CD8-positive, alpha-beta T cell (primary cell): ENCODE measurements at places on chromosomes 7 and 10. TPM values are rescaled to one million over a fixed set of nuclear protein-coding genes. Genes with fewer than 3 reads are reported as not detected.

OR2A42 gene
- total RNA-seq: not detected

DNA sequence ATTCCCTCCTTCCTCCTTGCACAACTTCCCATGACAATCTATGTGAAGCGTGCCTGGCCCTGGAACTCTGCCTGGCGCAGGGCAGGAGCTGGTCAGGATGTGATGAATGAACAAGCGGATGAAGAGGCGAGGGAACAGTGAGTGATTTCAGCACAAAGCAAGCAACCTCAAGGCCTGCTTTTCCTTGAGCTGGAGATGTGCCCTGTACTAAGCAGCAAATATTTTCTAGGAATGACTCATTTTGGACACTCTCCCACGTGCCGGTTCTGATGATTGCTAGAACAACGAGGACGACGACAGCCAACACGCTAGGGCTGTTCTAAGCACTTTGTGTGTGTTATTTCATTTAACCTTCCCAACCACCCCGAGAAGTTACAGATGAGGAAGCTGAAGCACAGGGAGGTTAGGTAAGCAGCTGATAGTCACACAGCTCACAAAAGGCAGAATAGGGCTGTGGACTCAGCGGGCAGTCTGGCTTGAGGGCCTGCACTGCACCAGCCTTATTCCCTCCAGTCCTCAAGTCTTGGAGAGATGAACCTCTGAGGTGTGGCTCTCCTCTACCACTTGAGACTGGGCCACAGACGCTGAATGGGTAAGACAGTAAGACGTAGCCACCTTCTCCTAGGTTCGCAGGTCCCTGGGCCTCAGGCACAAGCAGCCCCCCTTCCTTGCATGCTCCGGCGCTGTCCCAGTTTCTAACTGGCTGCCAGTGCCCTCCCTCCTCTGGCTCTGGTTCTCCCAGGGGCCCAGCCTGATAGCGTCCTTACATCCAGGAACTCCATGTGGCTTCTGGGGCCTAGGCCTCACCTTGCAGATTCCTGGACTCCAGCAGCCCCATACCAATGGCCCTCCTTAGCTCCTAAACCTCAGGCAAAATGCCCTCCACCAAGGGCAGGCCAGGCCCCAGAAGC lies 59.0 kb downstream of the YKT6 start:
- DNase-seq: no peak

TMEM270 gene
- not detected for total RNA-seq

KLLN gene
- total RNA-seq: 0.42 TPM

- no peak for DNase-seq
Measured at GRCh38 chr7:128869138-128869943, 6.7 kb downstream of the ATP6V1F start.

DNA sequence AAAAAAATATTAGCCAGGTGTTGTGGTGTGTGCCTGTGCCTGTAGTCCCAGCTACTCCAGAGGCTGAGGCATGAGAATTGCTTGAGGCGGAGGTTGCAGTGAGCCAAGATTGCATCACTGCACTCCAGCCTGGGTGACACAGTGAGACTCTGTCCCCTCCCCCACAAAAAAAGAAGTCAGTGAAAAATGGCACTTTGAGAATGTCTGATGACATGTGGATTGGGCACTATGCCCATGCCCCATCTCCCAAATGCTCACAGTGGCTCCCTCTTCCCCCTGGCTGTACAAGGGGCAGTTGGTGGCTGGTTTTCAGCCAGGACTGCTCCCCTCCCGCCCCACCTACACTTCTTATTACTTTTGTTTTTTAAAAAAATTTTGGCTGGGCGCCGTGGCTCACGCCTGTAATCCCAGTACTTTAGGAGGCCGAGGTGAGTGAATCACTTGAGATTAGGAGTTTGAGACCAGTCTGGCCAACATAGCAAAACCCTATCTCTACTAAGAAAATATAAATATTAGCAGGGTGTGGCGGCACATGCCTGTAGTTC lies 26.1 kb downstream of the IL15RA start:
- DNase-seq: no peak

EFCAB10 gene
- total RNA-seq: not detected

DNA sequence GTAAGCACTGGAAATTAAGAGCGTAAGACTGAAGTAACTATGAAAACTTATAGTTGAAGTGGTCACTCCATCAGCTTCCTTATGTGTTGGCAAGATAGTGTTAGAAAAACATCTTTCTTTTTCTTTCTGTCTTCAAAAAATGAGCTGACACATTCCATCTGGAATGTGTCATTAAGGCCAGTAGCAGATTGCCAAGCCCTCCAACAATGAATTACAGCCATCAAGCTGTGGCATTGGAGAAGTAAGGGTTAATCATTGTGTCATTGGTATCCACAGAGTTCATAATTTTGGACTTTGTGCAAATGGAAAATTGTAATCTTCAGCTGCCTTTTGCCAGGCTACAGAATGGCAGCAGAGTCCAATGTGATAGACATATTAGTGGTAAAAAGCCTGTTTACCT lies 926.3 kb downstream of the NRG3 start:
- no peak for DNase-seq

NODAL gene
- not detected for total RNA-seq

LEP gene
- not detected for total RNA-seq

- no peak for DNase-seq
Measured at GRCh38 chr7:70949862-70950261, 182.1 kb upstream of the GALNT17 start.

DNA sequence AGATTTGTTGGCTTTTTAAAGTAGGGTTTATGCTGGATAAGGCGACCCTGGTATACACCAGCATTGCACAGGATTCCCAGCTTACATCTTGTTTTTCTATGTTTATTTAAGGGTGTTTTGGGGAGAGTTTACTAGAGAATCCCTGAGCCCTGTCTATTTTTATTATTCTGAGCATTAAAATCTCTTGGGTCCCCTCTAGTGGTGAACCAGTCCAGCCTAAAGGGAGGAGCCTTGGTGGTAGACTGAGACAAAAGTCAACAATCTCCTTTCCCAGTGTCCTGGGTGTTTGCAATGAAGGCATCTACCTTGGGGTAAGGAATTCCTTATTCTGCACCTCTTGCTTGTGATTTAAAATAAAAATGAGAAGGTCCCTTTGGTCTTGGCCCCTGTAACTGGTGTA lies 38.2 kb downstream of the ANTXRL start:
- DNase-seq: no peak

DNA sequence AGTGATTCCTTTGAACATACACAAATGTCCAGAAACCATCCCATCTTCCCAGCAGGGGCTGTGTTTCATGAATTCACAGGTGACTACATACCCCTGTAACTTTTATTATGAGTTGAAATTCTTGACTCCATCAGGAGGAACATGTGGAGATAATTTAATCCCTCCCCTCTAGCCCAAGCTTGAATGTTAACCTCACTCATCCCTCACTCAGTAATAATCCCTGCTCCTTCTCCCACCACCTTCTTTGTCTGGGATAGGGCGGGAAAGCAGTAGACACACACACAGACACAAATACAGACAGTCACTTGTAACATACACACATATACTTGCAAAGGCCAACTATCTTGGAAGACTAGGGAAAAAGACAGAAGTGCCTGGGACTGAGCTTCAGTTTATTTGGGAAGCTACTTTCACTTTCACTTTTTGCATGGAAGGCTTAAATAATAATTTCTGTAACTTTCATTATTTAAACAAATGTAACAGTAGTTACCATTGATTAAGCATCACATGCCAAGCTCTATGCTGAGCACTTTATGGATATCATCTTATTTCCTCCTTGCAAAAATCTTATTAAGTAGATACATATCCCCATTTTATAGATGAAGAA lies 7.3 kb downstream of the AASS start:
- no peak for DNase-seq

DNA sequence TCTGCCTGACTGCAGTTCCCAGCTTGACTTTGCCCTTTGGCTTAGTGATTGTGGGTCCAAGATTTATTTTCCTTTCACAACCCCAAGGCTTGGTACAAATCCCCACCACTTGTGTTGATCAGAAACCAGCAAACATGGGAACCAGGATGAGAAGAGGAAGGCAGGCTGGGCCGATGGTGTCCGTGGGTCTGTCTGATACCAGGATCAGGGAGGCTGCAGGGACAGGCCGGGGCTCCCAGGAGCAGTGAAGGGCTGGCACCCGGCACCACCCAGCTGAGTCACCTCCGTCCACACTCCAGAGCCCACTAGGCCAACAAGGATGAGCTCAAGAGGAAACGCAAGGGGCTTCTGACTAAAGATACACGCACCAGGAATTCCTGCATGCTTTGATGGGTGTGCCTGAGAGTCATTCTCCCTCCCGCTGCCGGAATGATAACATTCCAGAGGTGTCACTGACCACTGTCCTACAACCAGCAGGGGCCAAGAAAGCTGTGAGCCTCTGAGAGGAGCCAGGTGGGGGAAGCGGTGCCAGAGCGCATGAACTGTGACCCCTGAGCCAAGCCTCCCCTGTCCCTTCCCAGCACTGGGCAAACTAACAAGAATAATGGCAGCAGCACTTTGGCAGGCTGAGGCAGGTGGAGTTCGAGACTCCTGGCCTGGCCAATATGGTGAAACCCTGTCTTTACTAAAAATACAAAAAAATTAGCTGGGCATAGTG lies 29.2 kb upstream of the PROSER2 start:
- DNase-seq: no peak

DNA sequence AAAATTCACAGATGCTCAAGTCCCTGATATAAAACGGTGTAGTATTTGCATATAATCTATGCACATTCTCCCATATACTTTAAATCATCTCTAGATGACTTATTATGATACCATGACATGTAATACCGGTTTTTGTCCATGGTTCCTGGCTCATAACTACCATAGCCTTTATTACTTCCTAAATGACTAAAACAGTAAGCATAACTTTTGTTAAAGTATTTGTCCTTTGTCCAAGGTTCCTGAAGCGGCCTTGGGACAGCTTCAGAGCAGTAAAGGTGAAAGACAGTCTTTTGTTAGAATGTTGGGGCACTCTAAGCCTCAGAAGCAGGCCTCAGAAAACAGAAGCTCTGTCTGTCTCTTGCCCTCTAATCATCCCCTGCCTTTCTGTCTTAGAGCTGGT lies 4.0 kb downstream of the CRCP start:
- no peak for DNase-seq

GRCh38 chr7:139990142-139990535 lies 72.6 kb downstream of the PARP12 start:
- no peak for DNase-seq

DNA sequence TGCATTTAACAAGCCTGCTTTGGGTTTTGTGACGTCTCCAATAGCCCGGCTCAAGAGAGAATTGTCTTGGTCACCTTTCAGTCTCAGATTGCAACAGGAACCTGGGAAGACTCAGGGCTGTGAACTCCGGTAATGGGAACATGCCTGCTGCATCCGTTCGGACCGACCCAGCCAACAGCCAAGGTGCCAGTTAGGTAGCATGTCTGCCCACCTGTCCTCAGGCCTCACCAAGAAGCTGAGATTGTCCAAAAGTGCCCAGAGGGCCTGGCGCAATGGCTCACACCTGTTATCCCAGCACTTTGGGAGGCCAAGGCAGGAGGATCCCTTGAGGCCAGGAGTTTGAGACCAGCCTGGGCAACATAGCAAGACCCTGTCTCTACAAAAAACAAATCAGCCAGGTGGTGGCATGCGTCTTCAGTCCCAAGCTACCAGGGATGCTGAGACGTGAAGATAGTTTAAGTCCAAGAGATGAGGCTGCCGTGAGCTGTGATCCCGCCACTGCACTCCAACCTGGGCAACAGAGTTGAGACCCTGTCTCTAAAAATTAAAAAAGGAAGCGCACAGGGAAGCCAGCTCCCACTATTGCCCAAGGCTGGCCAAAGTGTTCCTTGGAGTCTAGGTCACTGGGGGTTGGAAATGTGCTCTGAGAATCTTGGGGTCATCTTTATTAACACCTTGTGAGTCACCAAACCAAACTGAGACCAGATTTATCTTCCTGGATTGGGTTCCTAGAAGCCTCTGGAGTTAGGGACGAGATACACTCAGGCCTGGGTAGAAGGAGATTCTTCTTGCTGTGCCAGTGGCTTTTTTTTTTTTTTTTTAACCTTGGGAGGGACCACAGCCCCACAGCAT lies 26.9 kb downstream of the BAG3 start:
- DNase-seq: no peak

GRCh38 chr10:113751181-113751732 lies at the start of gene PLEKHS1:
PLEKHS1 (plus strand) TSS chr10:113751682; CDS start chr10:113755278, 3,596 bp downstream.
- no peak for DNase-seq

DNA sequence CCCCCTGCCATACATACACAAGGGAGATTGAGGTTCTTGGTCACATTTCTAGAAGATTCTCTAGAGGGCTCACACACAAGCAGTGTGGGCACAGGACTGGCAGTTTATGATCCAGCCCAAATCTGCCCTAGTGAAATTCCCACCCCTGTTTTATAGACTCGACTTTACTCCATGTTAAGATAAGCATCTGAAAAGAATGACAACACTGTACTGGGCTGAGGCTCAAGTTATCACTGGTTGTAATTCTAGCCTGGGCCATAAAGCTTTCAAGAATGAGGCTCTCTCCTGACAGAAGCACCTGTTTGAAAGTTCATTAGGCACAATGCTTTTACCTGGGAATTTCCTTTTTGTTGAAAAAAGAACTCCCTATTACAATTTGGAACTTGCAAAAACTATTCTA lies 195.6 kb upstream of the GLI3 start:
- DNase-seq: no peak

- no peak for DNase-seq
Measured at GRCh38 chr7:156668130-156668741, 27.7 kb downstream of the RNF32 start.

- no peak for DNase-seq
Measured at GRCh38 chr10:78706726-78707540, 361.8 kb upstream of the ZMIZ1 start.

DNA sequence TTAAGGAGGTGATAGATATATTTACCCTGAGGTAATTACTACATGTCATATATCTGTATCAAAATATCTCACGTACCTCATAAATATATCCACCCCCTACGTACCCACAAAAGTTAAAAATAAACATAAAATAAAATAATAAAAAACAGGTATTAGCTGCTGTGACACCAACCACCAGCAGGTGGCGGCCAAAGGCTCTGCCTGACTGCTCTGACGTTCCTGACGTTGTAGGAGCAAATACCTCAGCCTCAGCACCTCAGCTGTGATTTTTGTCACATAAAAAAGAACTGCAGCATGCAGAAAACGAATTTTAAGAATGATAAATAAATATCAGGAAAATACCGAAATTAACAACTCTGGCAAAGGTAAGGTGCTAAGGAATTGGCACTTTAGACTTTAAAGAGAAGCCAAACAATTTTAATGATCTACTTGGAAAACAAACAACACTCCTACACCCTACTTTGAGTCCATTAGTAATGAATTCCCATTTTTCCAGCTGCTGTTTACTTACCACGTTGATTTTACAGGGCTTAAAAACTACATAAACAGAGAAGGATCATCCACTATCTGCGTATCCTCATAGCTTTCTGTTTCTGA lies 125.4 kb upstream of the TARP start:
- peak; percentile 71 for DNase-seq

ACTL6B gene
- not detected for total RNA-seq

- DNase-seq: no peak
Measured at GRCh38 chr7:147510923-147511322, 1079.6 kb upstream of the C7orf33 start.
